Thoracic aorta (tissue), 2 donors: ENCODE measurements at places on chromosomes 5 and 9.

GRCh38 chr9:128244837-128245231 lies 31.0 kb downstream of the GOLGA2 start:
- DNase-seq = no peak

DNA sequence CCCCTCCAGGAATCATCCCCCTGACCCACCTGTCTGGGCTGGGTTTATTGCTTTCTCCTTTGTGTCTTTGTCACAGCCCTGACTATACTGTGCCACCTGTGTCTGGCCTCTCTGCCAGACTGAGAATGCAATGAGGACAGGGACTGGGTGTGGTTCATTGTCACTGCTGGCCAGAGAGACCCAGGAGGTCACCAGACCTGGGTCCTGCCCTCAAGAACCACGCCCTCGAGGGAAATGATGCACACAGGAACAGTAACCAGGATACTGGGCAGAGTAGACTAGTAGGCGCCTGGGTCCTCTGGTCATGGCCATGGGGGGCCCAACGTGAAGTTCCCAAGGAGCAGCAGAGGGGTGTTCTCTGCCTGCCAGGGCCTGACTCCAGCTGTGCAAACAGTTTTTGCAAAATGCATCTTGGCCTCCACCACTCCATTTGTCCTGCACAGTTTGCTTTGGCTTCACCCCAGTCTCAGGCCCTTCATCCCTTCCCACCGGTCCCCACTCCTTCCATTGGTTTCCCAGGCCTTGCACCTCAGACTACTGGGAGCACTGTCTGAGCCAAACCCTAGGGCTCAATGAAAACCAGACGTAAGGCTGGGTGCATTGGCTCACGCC lies 17.8 kb downstream of the RGS3 start:
- DNase-seq = no peak

DNA sequence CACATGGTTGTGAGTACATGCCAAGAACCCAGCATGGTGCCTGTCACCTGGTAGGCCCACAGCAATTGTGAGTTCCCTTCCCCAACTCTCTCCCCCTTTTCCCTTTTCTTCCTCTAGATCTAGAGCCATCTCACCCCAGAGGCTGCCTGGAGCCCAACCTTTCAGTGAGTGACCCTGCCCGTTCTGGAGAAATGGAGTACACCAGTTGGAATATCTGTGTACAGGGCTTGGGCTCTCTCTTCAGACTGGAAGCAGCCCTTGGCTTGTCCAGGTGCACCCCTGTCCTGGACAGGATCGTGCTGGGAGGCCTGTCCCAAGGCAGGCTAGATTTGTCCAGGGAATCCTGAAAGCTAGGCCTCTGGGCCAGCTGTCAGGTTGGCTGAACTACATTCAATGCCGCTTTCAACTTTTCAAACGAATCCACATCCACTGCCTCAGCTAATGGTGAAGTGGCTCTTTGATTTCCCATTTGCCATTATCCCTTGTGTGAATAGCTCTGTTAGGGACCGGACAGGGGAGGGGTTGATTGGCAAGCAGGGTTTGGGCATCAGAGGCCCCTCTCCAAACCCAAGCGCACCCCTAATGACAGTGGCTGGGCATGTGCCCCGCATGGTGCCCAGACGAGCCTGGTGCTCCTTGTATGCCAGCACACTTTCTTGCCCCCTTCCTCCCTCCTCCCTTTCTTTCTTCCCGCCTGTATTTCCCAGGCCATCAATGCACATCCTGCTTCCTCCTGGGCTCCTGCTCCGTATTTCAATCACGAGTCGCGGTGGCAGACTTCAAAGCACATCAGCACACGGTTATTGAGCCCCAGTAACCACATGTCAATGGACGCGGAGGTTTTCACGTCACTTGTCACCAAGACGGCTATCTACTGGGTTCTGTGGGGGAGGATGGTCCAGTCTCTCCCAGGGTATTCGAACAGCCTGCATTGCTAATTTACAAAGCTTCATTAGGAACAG lies 211.2 kb downstream of the DAB2IP start:
- DNase-seq = no peak

DNA sequence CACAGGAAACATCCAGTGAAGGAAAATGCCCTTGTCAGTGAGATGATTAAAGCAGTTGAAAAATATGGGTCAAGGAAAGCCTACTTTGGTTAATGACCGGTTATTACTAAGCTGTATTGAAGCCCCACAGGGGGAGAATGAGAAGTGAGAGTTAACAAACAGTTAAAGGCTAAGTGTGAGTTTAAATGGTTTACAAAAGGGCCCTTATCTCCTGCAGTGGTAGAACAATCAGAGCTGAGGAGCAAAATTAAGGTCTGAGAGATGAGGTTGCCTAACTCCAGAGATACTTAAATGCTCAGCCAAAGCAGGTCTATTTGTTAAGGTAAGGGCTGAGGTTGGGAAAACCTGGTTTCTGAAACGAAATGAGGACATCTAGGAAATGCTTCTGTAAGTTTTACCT lies 75.1 kb upstream of the FER start:
- DNase-seq = no peak

- no peak for DNase-seq
These were observed 72.3 kb downstream of the GNA14 start for GRCh38 chr9:77575785-77576184.
